ENCODE measurements at places on chromosomes 7 and 10.

GRCh38 chr10:105468759-105469158 lies 827.7 kb downstream of the SORCS3 start:
- no peak for DNase-seq

GRCh38 chr7:47763063-47763974 lies 181.4 kb upstream of the TNS3 start:
- no peak for DNase-seq

DNA sequence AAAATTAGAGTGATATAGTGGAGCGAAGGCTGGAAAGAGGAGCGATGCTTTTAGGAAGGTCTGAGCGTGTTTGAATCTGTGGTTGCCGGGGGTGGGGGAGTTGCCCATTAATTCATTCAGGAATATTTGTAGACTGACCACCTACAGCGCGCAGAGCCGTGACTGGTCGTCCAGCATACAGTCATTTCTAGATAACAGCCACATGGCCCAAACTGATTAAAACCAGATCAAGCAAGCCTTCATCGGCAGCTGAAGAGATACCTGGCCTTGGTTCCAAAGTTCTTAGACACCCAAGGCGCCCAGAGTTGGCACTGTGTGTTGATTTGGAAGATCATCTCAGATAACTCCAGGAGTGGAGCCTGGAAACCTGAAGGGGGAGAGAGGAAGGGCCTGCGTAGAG lies 1.7 kb downstream of the PROSER2 start:
- DNase-seq = no peak

- no peak for DNase-seq
These were observed 46.1 kb upstream of the EXOC6 start for GRCh38 chr10:92801978-92802872.

- DNase-seq = no peak
These were observed 424.0 kb downstream of the EXOC4 start for GRCh38 chr7:133676805-133677370.

Data from stimulated activated CD8-positive, alpha-beta memory T cell treated with anti-CD3 and anti-CD28 coated beads, Interleukin-15, amount 100 ng/mL, for 24 hours (primary cell).